ENCODE measurements at places on chromosomes 6 and 20.

DNA sequence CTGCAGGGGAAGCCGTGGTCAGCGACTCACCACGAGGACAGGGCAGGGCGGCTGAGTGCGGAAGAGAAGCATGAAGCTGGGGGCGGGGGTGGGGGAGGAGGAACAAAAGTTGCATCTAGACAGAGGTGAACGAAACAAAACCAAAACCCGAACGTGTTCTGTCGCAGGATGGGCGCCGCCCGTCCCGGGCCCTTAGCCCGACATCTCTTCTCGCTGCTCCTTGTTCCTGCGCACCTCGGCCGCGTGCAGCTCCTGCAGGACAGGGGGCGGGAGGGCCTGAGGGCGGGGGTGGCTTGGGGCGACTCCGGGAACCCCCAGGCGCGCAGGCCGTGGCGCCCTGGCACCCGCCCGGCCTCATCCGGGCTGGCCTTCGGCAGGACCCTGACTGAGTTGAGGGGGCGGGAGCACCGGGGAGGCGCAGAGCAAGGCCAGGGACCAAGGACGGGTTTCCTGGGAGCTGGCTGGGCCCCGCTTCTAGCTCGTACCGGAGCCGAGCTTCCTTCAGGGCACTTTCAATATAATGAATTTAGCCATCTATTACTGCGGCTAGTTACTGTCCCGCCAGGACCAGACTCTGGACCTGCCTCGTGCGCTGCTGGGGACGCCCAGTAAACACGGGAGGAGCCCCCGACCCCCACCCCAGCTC, 12.0 kb downstream of the STMN3 start:
- DNase-seq, result no peak

DNA sequence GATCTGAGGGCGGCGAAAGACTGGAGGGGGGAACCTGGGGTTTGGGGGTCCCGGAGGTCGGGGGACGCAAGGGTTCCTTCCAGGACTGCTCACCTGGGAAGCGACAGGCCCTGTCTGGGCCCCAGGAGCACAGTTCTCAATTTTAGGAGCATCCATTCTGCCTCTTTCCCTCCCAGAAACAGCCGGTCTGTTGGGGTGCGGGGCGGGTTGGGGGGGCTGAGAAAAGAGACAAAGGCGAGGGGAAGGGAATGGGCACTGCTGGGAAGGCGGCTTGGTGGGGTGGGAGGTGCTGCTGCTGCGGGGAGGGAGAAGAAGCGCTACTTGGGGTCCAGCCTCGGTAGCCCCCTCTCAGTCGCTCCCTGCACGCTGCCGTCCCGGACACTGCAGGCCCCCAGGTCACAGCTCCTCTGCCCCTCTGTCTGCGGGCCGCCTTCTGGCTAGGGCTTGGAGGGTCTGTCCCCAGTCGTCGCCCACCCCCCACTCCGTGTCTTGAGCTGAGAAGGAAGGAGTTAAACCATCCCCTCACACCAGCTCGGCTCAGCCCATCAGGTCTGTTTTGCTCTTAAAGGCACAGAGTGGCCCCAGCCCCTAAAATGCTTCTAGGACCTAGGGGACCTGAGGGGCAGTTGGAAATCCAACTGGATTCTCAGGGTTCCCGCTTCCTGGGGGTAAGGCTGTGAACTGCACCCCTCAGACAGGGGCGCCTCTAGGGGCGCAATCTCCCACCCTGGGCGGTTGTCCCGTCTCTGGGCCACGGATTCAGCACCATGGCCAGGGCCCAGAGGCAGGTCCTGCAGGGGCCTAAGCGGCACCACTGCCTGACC, 690 bp downstream of the GDAP1L1 start:
- DNase-seq, result no peak

- no peak for DNase-seq
Measured at GRCh38 chr6:145214570-145214969, 520.8 kb downstream of the EPM2A start.

DNA sequence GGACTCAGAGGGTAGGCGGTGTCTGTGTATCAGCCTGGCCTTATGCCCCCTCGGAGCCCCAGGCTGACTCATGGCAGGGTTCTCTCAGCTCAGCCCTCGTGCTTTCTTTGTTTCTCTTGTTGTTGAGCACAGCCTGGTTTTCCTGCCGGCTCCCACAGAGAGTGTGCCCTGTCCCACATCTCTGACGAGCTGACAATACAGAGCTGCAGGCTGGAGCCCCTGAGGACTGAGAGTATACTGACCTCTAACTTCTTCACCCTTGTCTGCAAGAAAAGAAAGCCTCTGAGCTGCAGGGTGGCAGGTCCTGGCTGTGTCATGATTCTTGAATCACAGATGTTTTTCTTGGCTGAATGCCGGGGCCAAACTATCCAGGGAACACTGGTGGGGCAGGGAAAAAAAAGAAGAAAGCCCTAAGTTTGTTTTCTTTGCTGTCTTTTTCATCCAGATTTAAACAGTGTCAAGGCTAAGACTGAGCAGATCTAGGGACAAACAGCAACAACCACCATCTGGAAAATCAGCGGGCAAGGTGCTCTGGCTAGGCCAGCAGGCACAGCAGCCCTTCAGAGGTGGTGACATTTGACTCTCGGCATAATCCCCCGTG, 63.3 kb upstream of the ZNF133 start:
- DNase-seq, result no peak

GRCh38 chr6:53805725-53806124, 10.9 kb downstream of the LRRC1 start:
- DNase-seq, result no peak

- DNase-seq, result no peak
Measured at GRCh38 chr20:59481067-59481466, 123.3 kb upstream of the PHACTR3 start.

- DNase-seq, result no peak
Measured at GRCh38 chr6:105179244-105180065, at the start of gene POPDC3. Gene POPDC3, minus strand, starts transcription at chr6:105180014. Its CDS starts 18,105 bp downstream, at chr6:105161909.

DNA sequence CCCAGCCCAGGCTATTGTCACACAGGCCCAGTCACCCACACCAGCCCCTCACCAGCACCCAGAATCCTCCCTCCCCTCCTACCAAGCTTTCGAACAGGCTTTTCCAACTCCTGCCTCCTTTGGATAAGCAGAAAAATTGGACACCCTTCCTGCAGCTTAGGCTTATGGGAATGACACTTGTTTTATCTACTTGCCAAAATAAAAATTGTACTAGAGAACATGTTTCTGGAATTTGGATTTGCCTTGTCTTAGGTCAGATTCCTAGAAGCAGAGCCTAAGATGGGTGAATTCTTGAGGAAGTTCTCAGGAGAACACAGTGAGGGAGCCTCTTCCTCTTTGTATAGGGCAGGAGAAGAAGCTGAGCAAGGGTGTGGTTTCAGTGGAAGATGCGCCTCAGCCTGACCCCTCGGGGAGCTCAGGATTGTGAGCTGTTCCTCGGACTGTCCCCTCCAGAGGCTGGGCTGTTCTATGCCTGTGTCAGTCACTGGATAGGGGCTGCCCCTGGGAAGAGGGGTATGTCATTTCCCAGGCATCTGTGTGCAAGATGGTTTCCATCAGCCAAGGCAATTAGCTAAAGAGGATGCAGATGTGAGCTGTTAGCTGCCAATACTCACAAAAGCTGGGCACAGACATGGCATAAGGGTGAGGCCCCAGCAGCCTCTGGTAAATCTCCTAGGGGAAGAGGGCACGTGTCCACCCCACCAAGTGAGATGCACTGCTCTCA, 33.9 kb downstream of the ITPR3 start:
- no peak for DNase-seq
